Stimulated activated CD4-positive, alpha-beta T cell treated with anti-CD3 and anti-CD28 coated beads, Interleukin-1b, Interleukin-23, amount 100 ng/mL, for 48 hours (primary cell): ENCODE measurements at places on chromosomes 4 and X.

DNA sequence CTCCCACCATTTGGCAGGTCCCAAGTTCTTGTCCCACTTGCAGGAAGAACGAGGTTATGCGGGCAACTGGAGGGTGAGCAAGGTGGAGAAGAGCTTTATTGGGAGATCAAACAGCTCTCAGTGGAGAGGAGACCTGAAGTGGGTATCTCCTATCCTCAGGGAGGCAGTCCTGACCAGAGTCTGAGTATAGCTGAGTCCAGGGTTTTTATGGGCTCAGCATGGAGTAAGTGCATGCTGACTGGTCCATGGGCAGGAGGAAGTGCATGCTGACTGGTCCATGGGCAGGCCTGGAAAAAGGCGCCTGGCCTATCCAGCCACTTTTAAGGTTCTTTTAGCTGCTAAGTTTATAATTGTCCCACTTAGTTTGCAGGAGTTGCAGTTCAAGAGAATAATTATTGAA is 7.4 kb upstream of the HNRNPD start:
- no peak for DNase-seq

GRCh38 chr4:78460368-78460767 is 91.2 kb upstream of the ANXA3 start:
- no peak for DNase-seq

- no peak for DNase-seq
Measured at GRCh38 chr4:39353478-39354253, 12.5 kb downstream of the RFC1 start.

GRCh38 chrX:72430405-72430968 is 124.8 kb upstream of the CITED1 start:
- DNase-seq: no peak

GRCh38 chr4:169047956-169048355 is 37.9 kb upstream of the CBR4 start:
- no peak for DNase-seq

DNA sequence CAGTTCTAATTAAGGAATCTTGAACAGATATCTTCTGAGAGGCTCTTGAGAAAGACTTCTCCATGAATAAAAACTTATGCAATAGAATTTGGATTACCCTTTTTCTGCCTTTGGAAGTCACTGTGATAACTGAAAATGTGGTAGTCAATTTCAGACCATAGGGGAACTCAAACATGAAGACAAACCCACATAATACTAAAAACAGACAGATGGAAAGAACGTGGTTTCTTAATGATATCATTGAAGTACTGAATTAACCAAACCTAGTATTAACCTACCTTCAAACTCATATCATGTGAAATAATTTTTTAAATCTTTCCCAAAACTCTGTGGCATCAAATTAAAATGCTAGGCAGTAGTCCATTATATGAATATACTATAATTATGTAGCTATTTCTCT is 153.5 kb downstream of the CAMK2D start:
- DNase-seq: no peak

DNA sequence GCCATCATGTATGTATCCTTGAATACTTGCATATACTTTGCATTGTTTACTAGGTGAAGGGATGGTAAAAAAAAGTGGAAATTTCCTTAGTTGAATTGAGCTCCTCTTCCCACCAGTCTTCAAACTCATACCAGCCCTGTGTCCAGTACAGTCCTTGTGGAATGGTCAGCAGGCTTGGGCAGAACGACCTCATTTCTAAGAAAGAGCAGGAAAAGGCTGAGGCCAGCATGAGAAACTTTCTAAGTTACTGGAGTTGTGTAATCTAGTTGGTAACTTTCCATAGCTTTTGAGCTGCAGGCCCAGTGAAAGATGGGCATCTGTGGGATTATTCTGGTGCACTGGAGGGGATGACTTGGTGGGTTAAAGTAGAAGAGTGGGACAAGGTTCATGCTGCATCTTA is 87.6 kb downstream of the DCUN1D4 start:
- no peak for DNase-seq
